ENCODE measurements at places on chromosomes 4 and X. TPM values are rescaled to one million over a fixed set of nuclear protein-coding genes. Genes with fewer than 3 reads are reported as not detected.

The SRPX2 gene
- total RNA-seq: not detected

DNA sequence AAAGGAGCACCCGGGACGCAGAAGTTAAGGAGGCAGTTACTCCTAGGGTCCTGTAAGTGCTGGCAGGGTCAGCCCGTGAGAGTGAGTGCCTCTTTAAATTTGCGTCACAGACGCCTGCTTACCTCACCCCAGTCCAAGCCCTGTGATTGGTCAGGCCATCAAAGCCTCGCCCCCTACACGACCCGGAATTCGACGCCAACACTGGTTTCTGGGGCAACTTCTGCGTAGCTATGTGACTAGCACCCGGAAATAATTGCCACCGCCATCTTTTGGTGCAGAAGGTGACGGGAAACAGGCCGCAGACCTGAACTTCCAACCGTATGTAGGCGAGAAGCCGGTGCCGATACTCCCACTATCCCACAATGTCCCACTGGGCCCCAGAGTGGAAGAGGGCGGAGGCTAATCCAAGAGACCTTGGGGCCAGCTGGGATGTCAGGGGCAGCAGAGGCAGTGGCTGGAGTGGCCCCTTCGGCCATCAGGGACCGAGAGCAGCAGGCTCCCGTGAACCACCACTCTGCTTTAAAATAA lies at the start of gene DDX53:
DDX53 (plus strand) TSS at position 265 of the 528 bp plus-strand sequence; CDS start at position 363, 98 bp downstream.
- H3K4me1 ChIP-seq: no peaks in the 10 kb centered on the region
- H3K4me3 ChIP-seq: no peak within 1 kb of the TSS
- no peak within 1 kb of the TSS for H3K27ac ChIP-seq
- H3K27me3 ChIP-seq: no peaks in the 10 kb centered on the region
- no peak for DNase-seq

DNA sequence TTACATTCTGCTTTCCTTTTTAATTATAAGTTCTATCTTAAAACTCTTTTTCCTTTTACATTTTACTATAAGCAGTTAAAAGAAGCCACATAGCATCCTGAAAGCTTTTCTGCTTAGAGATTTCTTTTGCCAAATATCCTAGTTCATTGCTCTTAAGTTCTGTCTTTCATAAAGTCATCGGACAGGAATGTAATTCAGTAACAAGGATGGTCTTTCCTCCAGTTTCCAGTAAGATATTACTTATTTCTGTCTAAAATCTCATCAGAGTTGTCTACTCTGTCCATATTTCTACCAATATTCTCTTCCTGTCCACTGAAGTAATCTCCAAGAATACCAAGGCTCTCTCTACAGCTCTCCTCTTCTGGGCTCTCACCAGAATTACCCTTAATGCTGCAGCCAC lies 37.5 kb upstream of the ADH1C start:
- no peak for DNase-seq
- no peaks in the 10 kb centered on the region for H3K36me3 ChIP-seq
- H3K27me3 ChIP-seq: no peaks in the 10 kb centered on the region
- H3K4me1 ChIP-seq: no peaks in the 10 kb centered on the region
- no peak overlapping the region for H3K4me3 ChIP-seq

- H3K27ac ChIP-seq: no peak overlapping the region
- no peaks in the 10 kb centered on the region for H3K36me3 ChIP-seq
- no peak overlapping the region for H3K4me3 ChIP-seq
- no peaks in the 10 kb centered on the region for H3K4me1 ChIP-seq
Measured at GRCh38 chr4:177455561-177455970, 13.3 kb upstream of the AGA start.

- no peaks in the 10 kb centered on the region for H3K36me3 ChIP-seq
- no peaks in the 10 kb centered on the region for H3K27me3 ChIP-seq
- no peak for DNase-seq
- no peak overlapping the region for H3K27ac ChIP-seq
- no peak overlapping the region for H3K4me3 ChIP-seq
Measured at GRCh38 chr4:168488869-168489274, 8.0 kb upstream of the PALLD start.

DNA sequence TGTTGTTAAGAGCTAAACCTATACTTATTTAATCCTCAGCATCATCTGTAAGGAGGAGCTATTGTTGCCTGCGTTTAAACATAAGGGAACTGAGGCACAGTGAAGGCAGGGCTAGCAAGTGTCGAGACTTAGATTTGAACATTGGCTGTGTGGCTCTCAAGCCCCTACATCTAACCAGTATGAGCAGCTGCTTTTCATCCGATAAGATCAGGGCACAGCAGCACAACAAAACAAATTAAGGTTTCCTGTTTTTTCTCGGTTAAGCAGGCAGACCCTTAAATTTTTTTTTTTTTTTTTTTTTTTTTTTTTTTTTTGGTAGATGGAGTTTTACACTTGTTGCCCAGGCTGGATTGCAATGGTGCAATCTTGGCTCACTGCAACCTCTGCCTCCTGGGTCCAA lies 35.6 kb downstream of the RAB40A start:
- H3K27me3 ChIP-seq: no peaks in the 10 kb centered on the region
- no peaks in the 10 kb centered on the region for H3K36me3 ChIP-seq
- no peaks in the 10 kb centered on the region for H3K4me1 ChIP-seq
- no peak for DNase-seq
- no peak overlapping the region for H3K27ac ChIP-seq

The AR gene
- total RNA-seq: 0.15 TPM

GRCh38 chr4:40193578-40193977 lies 3.3 kb upstream of the RHOH start:
- H3K4me3 ChIP-seq: peak overlapping the region; percentile 61
- DNase-seq: no peak
- peaks cover 3% of the 10 kb centered on the region for H3K36me3 ChIP-seq
- no peaks in the 10 kb centered on the region for H3K27me3 ChIP-seq

- no peaks in the 10 kb centered on the region for H3K36me3 ChIP-seq
- H3K27ac ChIP-seq: no peak overlapping the region
- no peaks in the 10 kb centered on the region for H3K4me1 ChIP-seq
- no peaks in the 10 kb centered on the region for H3K27me3 ChIP-seq
Measured at GRCh38 chr4:45596379-45597101, 527.3 kb downstream of the GABRG1 start.

The GPR173 gene
- total RNA-seq: not detected

GRCh38 chr4:149964001-149964796 lies 114.0 kb upstream of the DCLK2 start:
- H3K4me1 ChIP-seq: no peaks in the 10 kb centered on the region
- no peaks in the 10 kb centered on the region for H3K27me3 ChIP-seq
- H3K36me3 ChIP-seq: no peaks in the 10 kb centered on the region
- H3K27ac ChIP-seq: no peak overlapping the region
- H3K4me3 ChIP-seq: no peak overlapping the region
- no peak for DNase-seq

The VSIG4 gene
- 0.89 TPM for total RNA-seq

DNA sequence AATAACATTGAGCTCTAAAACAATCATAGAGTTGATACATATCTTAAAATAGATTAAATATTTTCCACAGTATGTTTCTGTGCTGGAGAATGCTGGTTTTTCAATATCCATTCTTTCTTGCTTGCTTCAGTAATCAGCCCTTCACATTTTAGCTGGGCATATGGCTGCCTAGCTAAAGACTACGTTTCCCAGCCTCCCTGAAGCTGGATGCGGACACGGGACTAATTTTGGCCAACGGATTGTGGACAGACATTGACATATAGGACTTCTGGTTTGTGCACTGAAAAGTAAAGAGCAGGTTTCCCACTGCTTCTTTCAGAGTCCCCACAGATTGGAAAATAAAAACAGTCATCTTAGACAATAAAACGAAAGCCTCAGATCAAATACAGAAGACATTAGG lies 97.3 kb downstream of the COL25A1 start:
- DNase-seq: no peak
- no peaks in the 10 kb centered on the region for H3K36me3 ChIP-seq
- no peaks in the 10 kb centered on the region for H3K4me1 ChIP-seq
- H3K27me3 ChIP-seq: no peaks in the 10 kb centered on the region

DNA sequence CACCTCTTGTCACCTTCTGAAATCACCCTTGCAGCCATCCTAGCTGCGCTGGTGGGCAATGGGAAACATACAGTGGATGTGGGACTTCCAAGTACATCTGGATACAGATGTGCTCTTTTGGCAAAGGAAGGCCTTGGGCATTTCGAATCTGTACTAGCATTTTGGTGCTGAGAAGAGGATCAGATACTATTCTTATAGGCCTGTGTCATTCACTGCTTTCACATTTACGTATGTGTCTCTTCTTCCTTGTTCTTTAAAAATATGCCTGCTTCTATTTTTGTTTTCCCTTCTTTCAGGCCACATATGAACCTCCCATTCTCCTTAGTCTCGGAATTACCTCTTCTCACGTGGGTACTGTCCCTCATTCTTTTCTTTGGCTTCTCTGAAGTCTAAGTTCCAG lies 53.1 kb downstream of the EFNB1 start:
- DNase-seq: no peak
- no peak overlapping the region for H3K27ac ChIP-seq
- H3K36me3 ChIP-seq: no peaks in the 10 kb centered on the region
- H3K27me3 ChIP-seq: no peaks in the 10 kb centered on the region
- no peaks in the 10 kb centered on the region for H3K4me1 ChIP-seq

The NR3C2 gene
- 49.3 TPM for total RNA-seq

DNA sequence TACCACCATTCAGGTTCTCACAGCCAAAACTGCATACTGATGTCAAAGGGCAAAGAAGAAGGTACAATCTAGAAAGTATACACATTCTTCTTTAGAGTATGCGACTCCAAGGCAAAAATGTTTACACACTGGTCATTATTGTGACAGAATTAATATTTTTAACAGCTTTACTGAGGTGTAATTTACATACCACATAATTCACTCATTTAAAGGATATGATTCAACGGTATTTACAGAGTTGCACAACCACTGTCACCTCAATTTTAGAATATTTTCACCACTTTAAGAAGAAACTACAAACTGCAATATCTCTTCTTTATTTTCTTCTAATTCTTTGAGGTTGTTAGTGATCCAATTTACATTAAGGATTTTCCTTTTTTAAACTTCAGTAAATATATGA lies 325.4 kb upstream of the SMIM31 start:
- no peaks in the 10 kb centered on the region for H3K4me1 ChIP-seq
- H3K27ac ChIP-seq: no peak overlapping the region
- DNase-seq: no peak
- H3K4me3 ChIP-seq: no peak overlapping the region

- H3K4me3 ChIP-seq: no peak overlapping the region
- H3K27ac ChIP-seq: no peak overlapping the region
- no peak for DNase-seq
- H3K27me3 ChIP-seq: no peaks in the 10 kb centered on the region
Measured at GRCh38 chr4:85905761-85906160, 430.8 kb downstream of the ARHGAP24 start.

DNA sequence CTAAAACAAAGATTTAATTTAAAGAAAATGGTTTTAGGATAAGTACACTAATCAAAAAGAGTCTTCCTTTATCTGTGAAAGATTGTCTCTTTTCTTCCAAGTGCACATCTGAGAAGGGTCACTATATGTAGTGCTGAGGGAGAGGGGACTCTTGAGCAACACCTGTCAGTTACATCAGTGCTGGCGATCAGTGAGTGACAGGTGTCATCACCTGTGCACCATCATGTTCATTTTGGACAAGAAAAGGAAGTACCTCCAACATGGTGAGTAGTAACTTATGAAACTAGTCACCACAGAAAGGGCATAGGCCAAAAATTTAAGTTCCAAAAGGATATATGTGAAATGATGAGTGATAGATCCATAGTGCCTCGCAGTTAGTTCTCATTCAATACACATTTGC lies 55.7 kb downstream of the MCUB start:
- H3K4me3 ChIP-seq: no peak overlapping the region
- no peaks in the 10 kb centered on the region for H3K36me3 ChIP-seq
- no peaks in the 10 kb centered on the region for H3K4me1 ChIP-seq
- no peaks in the 10 kb centered on the region for H3K27me3 ChIP-seq
- H3K27ac ChIP-seq: no peak overlapping the region
- no peak for DNase-seq

The GC gene
- total RNA-seq: not detected

The BST1 gene
- total RNA-seq: 1.1 TPM

The NSUN7 gene
- total RNA-seq: not detected

GRCh38 chr4:166073783-166074182 lies 200.7 kb downstream of the TLL1 start:
- no peak overlapping the region for H3K27ac ChIP-seq
- H3K4me1 ChIP-seq: no peaks in the 10 kb centered on the region
- no peaks in the 10 kb centered on the region for H3K36me3 ChIP-seq
- H3K27me3 ChIP-seq: no peaks in the 10 kb centered on the region
- no peak for DNase-seq

The SULT1B1 gene
- 8.5 TPM for total RNA-seq

The MAGED1 gene
- 29.4 TPM for total RNA-seq

DNA sequence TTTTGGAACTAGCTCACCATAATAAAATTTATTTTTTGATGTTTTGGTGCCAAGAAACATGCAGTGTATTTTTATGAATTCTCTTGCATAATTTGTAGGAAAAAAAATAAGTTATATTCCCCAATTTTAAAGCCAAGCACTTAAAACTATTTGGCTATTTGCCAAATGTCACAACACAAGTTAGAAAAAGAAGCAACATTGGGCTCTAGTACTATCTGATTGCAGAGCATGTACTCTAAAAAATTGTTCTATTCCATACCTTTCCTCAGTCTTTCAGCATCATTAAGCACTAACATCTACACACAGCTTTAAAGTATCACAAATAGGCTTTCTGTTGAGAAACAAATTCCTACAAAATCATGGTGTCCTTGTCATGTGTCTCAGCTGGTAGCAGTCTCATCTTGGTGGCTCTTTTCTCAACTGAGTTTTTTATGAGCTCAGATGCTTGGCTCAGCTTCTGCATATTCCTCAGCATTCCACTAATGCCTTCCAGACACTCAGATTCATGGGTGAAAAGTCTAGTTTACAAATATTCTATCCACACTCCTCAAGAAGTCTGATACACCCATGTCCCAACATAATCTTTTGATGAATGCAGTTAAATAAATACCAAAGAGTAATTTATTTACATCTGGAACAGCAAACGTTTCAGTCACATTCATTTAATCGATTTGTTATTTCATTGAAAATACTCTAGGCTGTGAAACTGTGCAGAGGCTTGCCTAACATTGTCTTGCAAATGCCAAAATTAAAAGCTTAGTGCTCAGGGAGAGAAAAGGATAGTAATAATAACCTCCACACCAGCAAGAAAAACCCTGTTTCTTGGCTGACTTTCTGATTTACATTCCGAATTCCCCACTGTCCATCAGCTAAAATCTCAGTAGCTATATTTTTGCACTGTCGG lies 2209.9 kb downstream of the PCDH7 start:
- H3K4me3 ChIP-seq: no peak overlapping the region
- no peaks in the 10 kb centered on the region for H3K4me1 ChIP-seq
- no peaks in the 10 kb centered on the region for H3K27me3 ChIP-seq
- H3K36me3 ChIP-seq: no peaks in the 10 kb centered on the region

DNA sequence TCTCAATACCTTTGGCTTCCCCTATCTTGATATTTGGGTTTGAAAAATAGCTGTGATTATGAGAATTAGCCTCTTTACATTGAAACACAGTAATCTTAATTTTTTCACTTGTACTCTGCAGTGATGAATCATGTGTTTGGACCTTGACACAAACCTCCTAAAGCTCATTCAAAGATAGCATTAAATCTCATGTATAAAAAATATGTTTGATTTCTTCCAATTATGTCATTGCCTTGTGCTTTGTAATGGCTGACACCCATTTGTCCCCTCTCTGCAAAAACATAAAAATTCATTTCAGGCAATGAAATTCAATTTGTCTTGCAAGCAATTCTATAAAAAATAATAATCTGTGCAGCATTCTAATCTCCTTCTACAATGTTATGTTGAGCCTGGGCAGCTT lies 422.4 kb upstream of the BOD1L1 start:
- DNase-seq: no peak
- H3K4me3 ChIP-seq: no peak overlapping the region
- H3K36me3 ChIP-seq: no peaks in the 10 kb centered on the region
